GM12878 (cell line): ENCODE measurements at places on chromosomes 5 and 9.

DNA sequence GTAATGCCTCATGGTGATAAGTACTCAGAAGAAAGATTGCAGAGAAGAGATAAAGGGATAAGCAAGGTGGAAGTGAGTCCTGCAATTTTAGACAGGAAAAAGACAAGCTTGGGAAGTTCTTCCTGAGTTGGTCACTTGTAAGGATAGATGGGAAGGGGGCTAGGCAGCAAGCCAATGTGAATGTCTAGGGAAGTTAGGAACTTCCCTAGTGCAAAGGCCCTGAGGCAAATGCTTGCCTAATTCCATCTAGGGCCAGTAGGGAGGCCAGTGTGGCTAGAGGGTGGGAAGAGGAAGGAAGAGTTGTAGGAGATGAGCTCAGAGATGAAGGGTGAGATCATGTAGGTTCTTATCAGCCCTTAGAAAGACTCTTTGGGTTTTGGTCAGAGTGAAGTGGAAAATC lies 206.6 kb downstream of the MAT2B start:
- DNase-seq, result no peak

- no peak for DNase-seq
Observed at GRCh38 chr5:171575808-171576207, 156.4 kb downstream of the FGF18 start.

GRCh38 chr5:16871746-16872339 lies 64.2 kb downstream of the MYO10 start:
- DNase-seq, result no peak

DNA sequence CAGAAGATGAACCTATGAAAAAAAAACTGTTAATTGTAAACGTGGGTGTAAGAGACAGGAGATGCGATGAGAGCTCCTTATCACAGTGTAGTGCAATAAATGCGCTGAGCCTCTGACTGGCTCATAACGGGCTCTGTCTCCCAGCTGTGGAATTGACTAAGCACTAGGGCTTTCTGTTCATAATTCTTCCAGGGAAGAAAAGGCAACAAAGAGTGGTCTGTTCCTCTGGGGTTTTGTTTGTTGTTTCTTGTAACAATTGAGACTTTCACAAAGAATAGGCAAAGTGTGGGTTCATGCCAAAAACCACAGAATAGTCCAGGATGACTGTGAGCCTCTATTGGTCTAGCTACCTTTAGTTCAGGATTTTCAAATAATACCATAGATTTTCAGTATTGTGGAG lies 39.4 kb downstream of the UBE2QL1 start:
- no peak for DNase-seq

DNA sequence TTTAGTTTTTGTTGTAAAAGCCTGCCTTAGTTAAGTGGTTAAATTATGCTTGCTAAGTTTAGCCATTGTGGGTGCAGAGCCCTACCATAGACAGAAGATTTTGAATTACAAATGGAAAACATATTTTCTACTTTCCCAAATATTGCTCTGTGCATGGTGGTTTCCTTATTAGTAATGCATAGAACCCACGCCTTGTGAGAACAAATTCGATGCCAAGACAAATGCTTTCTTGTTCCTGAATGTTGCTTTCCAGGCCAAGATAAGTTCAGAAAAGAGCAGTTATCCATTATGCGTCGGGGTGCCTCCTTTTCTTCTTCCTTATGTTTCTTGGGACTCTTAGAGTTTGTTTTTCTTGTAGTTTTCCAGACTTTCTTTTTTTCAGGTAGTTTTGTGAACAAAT lies 31.0 kb upstream of the GARNL3 start:
- DNase-seq, result no peak

DNA sequence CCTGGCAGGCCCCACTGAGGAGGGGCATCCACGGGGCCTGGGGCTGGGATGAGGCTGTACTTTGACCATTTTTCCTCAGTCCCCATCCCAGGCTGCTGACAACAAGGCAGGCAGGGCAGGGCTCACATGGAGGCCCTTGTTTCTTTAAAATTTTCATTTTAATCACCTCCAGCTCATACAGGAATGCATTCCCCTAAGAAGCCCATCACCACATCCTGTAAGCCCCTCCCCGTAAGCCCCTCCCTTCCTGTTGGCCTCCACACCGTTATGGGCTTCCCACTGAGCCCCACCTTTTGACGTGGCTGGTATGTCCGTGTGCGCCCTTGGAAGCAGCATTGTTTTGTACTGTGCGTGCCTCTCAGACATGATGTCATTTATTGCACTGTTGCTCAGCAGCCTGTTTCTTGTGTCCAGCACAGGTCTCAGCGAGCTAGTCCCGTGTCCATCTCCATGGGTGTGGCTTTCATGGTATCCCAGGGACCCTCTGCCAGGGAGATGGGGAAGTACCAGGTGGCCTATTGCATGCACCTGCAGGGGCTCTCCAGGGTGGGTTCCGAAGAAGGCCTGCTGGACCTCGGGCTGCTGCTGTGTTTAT lies 22.4 kb downstream of the PHF2 start:
- no peak for DNase-seq

- DNase-seq, result no peak
Observed at GRCh38 chr5:130496215-130496614, 592.0 kb downstream of the CHSY3 start.

DNA sequence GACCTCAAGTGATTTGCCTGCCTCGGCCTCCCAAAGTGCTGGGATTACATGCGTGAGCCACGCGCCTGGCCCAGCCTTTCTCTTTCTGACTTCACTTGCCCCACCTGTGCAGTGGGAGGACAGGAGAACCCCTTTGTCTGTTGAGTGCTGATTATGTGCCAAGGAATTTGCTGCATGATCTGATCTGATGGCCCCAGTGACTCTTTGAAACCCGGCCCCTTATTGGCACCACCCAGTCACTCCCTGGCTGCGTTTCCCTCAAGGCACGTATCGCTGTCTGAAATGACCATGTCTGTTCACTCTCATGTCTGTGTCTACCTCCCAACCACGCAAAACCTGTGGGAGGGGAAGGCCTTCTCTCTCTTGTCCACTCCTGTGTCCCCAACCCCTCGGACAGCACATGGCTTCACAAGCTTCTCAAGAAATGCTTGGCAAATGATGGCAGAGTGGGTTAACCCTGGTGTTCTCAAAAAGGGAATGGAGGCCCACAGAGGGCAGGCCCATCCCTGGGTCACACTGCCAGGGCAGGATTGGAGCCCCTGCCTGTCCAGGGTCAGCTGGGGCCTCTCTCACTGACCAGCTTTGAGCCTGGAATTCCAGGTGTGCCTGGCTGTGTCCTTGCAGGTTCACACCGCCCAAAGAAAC lies 21.9 kb downstream of the NEK6 start:
- DNase-seq, result no peak

DNA sequence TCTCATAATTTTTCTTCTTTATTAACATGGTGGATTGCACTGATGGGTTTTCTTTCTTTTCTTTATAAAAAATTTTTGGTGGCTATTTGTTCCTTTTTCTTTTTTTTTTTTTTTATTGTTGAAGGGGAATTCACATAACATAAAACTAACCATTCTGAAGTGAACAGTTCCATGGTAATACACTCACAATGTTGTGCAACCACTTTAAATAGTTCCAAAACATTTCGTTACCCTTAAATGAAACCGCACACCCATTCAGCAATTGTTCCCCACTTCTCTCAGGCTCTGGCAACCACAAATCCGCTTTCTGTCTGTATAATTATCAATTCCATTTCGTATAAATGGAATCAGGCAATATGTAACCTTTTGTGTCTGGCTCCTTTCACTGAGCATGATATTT lies 11.7 kb upstream of the SETX start:
- no peak for DNase-seq

DNA sequence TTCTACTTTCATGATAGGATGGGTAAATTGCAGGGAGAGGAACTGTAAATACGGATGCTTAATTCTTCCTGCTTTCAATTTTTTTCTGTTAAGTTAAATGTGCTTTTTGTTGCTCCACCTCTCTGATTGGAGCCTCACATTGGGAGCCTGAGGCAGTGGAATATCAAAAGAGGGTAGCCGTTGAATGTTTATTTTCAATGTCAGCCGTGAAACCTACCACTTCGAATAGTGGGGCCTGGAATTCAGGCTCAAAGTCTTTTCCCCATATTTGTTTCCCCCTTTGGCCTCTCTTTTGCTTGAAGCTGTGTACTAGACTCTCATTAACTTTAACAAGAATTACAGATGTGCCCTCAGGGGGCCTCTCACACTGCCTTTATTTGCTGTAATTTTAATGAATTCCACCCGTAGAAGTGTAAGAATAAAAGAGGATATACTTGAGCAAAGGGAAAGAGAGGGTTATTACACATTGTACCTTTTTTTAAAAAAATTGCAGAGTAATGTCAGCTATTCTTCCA lies 29.0 kb downstream of the PSAT1 start:
- DNase-seq, result no peak

DNA sequence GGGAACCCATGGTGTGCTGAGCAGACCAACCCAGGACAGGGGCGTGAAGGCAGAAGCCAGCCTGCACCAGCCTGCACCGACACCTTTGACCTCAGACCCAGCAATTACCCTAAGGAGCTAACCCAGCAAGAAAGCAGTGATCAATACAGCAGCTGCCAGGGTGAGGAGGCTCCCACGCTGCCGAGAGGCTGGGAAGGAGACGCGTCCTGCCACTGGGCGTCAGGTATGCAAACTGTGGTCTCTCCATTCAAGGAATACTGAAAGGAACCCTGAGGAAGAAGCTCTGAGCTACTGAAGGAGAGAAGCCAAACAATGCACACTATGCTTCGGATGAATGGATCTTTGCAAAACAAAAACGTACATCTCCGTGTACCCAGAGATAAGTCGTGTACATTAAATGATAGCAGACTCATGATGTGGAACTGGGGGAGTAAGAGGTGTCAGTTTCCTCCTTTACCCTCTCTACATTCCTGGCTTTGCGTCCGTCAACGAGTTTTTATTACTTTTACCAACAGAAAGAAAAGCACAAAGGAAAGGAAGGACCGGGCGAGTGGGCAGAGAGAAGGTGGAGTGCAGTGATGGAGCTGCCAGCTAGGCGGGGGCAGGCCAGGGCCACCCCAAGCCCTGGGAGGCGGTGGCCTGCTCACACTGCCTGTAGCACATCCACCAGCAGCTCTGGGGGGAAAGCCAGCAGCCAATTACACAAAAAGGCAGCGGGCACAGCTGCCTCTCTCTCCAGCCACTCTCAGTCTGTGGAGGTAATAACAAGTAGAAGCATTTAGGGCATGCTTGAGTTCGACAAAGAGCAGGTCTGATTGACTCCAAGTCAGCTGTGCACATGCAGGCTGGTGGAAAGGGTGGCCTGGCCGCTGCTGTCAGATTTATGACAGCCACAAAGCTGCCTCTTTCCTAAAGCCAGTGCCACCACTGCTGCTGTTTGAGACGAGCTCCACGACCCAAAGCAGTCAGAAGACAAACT lies 29.3 kb downstream of the RASGEF1C start:
- no peak for DNase-seq

- no peak for DNase-seq
Observed at GRCh38 chr9:1042466-1042865, 7.7 kb upstream of the DMRT2 start.

DNA sequence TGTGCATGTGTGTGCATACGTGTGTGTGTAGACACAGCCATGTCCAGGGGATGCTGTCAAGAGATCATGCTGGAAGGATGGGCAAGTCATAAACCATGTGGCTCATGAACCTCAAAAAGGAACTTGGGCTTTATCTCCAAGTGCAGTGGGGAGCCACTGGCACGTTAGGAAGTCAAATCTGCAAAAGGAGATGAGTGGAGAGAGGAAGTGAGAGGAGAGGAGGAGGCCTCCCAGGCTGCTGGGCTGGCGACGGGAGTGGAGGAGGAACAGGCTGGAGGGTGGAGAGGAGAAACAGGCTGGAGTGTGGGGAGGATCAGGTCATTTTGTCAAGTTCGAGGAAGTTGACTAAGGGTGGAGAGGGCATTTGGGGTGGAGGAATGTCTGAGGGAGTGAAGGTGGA lies 29.2 kb upstream of the TIFAB start:
- no peak for DNase-seq

DNA sequence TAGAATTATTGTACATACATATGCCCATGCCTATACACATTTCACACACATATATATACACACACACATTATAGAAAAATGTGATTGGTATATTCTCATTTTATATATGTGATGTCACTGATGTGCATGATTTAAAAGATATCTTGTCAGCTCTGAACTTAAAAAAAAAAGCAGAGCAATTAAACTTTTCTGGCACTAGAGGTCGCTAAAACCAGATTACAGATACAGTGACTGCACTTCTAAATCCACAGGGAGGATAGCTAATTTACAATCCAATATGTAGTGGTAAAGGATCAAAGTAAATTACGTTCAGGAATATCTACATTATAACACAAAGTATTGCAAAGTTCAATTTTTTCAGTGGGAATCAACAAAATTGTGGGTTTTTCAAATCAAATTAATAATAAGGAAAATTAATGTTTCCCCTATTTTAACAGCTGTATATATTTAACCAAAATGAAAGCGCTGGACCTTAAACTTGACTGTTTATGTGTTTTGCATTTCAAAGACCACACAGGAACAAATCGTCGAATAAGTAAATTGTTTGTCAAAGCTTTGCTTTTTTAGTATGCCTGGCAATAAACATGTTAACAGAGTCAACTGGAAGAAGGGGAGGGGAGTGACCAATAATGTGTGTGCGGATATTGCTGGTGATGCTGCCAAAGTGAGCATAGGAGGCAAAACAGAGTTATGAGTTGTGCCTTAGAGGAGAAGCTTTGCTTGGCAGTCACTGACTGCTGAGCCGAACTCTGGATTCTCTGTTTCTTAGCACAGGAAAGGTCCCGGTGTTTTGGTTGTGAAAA lies 1201.4 kb upstream of the C9orf72 start:
- DNase-seq, result no peak

- no peak for DNase-seq
Observed at GRCh38 chr5:37950436-37950835, 110.6 kb upstream of the GDNF start.
